ENCODE measurements at places on chromosomes 6 and 20. TPM values are rescaled to one million over a fixed set of nuclear protein-coding genes. Genes with fewer than 3 reads are reported as not detected.

GRCh38 chr20:63682384-63683139 is 13.9 kb upstream of the TNFRSF6B start:
- peak; percentile 97 for DNase-seq

- no peak for DNase-seq
These were observed 34.6 kb downstream of the TAF8 start for GRCh38 chr6:42084889-42085288.

DNA sequence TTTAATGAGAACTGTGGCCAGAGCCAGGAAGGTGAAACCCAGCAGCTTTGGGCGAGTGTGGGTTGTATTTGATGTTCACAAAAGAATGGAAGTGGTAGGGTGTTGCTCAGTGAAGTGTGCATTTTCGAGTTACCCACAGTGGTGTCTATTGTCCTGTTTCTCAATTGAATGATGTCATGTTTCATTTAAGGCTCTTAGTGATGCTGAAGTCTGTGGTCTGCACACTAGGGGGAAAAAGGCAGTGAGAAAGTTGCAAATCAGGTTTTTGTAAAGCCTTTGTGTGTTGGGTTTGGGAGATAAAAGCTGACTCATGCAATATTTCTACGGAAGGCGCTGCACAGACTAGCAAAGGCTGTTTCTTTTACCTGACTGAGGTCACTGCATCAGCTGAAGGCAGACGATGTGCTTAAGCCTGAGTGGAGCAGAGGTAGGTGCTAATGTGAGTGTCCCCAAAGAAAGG is 121.1 kb downstream of the PLEKHG1 start:
- peak; percentile 94 for DNase-seq

GRCh38 chr6:13034316-13034715 is 294.0 kb downstream of the TBC1D7 start:
- no peak for DNase-seq

DNA sequence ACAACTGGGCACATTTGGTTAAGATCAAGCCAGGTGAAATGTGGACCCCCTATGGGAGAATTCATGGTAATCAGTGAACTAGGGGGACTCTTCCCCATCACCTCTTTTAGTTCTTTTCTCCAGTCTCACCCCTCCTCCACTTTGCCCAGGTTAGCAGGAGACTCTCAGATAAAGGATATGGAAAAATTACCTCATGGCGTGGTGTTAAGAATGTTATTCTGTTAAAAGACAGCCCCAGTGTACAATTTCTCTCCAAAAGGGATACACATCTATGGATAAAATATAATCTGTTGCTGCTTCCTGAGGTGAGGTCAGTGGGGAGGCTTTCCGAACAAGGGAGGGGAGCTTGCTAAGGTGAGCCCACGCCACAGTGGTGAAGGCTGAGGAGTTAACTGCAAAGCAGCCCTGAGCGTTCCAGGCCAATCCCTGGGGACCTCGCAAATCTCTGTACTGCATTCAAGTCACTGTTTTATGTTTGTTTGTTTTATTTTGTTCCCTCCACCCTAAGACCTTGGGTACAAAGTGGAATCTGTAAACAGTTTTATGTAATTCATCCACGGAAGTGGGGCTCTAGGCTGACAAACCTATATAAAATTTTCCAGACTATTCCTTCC is 52.0 kb downstream of the ADGRF1 start:
- no peak for DNase-seq

GRCh38 chr6:75334266-75335040 is 49.9 kb upstream of the TMEM30A start:
- DNase-seq = peak; percentile 74

- no peak for DNase-seq
These were observed 12.9 kb upstream of the C20orf203 start for GRCh38 chr20:32686530-32687179.

GRCh38 chr20:47133809-47134456 is 222.6 kb downstream of the ZMYND8 start:
- DNase-seq = peak; percentile 60

DNA sequence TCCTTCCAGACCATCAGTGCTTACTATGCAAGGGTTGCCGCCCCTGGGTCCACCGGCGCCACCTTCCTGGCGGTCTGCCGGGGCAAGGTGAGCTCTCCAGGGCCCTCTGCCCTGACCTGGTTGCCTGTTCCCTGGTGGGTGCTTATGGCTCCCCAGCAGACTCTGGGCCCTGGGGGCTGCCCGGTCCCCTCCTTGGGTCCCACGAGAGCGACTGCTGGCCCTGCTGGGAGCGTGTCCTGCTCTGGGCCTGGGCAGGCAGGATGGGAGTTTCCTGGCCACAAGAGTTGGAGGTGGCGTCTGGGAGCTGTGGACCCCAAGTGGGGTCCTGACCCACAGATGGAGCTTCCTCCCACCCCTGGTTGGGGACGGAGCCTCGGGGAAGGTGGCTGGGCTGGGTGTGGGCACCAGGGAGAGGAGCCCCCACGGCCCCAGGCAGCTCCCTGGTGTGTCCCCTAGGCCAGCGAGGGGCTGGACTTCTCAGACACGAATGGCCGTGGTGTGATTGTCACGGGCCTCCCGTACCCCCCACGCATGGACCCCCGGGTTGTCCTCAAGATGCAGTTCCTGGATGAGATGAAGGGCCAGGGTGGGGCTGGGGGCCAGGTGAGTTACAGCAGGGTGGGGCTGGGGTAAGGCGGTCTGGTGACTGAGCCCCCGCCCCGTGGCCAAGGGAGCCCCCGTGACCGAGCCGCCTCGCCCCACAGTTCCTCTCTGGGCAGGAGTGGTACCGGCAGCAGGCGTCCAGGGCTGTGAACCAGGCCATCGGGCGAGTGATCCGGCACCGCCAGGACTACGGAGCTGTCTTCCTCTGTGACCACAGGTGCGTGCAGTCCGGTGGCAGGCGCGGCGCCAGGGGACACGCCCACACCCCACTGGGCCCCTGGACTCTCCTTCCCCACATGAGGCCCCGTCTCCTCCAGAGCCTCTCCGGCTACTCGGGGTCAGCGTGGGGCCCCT is 7.1 kb upstream of the TNFRSF6B start:
- DNase-seq = no peak

DNA sequence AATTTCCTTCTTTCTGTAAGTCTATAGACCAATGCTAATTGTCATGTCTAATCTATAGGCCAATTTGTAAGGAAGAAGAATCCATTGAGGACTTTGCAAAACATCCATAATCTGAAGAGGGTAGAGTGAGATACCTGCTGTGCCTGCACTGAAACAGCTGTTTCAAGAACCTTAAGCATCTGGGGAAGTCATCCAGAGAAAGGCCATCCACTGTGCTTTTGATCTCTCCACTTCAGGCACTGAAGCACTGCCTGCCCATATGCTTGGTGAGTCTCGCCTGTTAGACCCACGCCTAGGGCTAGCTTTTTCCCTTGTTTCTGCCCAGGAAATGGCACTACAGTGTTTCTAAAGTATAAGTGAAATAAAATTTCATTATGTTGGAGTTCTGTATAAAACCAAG is 921.8 kb upstream of the EPHA7 start:
- no peak for DNase-seq

GRCh38 chr6:7960848-7961247 is 50.3 kb upstream of the TXNDC5 start:
- no peak for DNase-seq

- peak; percentile 74 for DNase-seq
These were observed 47.2 kb upstream of the IPCEF1 start for GRCh38 chr6:154403788-154404187.

DNA sequence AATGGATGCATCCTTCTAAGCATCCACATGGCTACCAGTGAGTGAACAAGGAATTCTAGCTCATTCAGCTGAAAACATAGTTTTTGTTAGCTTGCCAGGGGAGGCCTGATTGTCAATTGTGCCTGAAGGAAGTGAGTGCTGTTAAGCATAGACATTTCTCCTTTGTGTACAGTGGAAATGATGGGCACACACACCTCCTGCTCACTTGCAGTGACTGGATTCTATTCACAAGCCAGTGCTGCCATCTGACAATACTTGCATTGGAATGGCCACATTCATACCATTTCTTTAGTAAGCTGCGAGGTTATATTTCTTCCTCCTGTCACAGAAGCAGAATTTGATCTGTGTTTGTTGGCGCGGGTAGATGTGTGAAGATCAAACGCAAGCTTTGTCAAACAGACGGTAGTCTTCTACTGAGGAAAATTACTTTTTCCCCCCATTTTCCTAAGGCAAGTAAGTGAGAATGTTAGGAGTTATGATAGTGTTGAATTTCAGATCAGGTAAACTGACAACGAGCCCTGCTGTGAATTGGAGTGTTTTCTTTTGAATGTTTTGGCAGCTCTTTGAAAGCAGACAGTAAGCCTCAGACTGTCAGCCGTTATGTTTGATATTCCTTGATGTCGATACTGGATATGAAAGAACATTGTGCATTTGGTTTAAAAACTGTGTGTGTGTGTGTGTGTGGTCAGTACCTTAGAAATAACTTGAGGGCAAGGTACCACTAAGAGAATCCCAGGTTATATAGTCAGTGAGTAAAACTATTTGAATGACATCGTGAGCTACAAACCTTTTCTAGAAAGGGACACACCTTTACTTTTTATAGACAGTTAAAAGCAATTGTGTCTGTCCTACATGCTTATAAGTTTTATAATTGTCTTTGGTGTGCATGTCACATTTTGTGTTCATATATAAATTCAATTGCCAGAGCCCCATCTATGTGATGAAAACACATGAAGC is 84.2 kb upstream of the BMP2 start:
- no peak for DNase-seq

- DNase-seq = no peak
These were observed 692.8 kb downstream of the EPM2A start for GRCh38 chr6:145042559-145042958.

- DNase-seq = no peak
These were observed 1054.3 kb downstream of the EPHA7 start for GRCh38 chr6:92364948-92365541.

DNA sequence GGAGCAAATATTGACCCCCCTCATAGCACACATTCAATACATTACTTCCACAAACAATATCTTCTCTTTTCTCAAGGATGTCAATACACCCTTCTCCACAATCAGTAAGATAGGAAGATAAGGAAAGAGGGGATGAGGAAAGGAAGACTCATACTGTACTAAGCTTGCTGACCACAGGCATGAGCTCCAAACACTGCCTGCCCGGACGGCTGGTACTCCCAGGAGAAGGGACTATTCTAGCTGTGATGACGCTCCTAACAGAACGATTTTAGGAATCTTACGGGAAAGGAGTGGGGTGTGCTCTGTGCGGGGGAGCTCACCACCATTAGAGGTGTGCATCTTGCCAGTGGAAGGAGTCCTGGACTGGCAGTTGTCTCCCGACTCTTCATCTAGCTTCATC is 3.9 kb upstream of the CCN6 start:
- DNase-seq = no peak

Gene EYS
- total RNA-seq = 0.07 TPM

Gene NOX3
- not detected for total RNA-seq

Gene SLC24A3
- total RNA-seq = 0.79 TPM

Gene MEI4
- 0.54 TPM for total RNA-seq

Gene RIN2
- 22.8 TPM for total RNA-seq

Gene UBD
- total RNA-seq = 13.2 TPM

Gene CD93
- total RNA-seq = 0.02 TPM
